GM12892 (cell line): ENCODE measurements at places on chromosomes 16 and 17.

DNA sequence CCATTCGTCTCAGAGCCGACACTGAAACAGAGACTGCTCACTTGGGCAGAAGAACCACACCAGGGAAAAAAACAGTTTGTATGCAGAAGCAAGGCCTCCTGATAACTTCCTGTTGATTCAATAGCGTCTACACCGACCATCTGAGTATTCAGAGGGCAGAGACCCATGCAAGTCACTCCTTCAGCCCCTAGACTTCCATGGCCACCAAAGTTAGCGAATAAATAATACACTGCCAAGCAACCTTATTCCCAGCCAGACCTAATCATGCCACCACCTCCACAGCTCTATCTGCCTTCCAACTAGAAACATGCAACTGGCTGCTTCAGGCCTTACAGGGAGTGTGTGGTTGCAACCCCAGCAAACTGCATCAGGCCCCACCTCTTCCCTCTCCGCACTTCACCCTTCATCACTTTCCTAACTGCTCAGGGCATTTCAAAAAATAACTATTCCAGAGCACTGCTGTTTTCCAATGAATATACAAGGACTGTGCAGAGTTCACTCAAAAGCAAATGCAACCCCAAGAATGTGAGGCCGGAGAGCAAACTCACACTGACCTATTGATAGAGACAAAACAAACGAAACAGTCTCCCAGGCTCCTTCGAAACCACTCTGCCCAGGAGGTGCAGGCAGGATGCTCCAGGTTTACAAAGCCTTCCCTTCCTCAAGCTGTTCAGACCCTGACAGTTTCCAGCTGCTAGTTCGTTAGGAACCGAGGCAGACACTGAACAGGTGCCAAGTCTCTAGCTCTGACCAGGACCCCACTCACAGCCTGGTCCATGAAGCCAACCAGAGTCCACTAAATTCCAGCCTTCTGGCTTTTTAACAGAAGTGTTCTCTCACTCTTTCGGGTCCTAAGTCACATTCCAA, 3.6 kb downstream of the USP7 start:
- DNase-seq = no peak

- no peak for DNase-seq
Measured at GRCh38 chr16:3963203-3963602, 82.7 kb upstream of the CREBBP start.

- no peak for DNase-seq
Measured at GRCh38 chr17:39139161-39139511, 12.3 kb downstream of the PLXDC1 start.

GRCh38 chr16:60405286-60405685, 1631.0 kb downstream of the CDH8 start:
- no peak for DNase-seq

- DNase-seq = no peak
Measured at GRCh38 chr17:72671016-72671415, 421.5 kb downstream of the SLC39A11 start.

DNA sequence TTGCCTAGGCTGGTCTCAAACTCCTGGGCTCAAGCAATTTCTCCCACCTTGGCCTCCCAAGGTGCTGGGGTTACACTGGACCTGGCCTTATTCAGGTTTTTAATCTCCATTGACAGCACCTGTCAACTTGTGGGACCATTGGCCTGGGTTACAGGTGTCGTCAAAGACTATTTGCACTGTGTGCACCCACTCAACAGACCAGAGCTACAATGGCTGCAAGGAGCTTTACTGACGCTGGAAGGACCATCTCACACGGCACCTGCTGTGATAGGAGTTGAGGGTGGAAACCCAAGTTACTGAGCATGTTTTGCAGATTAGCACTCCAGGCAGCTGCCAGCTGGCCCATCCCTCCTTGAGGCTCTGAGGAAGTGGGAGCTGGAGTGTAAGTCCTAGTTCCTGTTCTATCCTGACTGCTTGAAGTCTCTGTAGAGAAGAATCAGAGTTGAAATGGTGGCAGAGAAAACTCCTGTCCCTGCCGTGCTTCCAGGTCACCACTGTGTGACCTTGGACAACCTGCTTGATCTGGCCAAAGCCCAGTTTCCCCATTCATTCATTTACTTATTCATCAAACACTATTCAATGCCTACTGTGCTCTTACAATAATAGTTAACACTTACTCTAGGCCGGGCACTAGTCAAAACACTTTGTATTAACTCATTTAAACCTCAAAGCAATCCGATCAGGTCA, 42.4 kb upstream of the LONP2 start:
- DNase-seq = no peak

DNA sequence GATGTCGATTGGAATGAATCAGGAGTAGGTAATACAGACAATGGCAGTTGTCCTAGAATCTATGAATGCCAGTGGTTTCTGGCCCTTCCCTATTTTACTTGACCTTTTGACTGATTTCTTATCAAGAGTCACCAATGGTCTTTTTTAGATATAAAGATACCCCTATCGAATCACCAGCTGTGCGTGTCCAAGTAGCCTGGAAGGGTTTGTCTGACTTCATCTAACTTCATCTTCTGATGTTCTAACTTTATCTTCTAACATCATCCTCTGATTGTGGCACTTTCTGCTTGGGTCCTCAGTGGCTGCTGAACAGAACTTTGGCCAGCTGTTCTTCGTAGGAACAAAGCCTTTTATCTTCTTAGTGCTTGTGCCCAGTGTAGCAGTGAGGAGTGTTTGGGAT, 129.7 kb downstream of the MSI2 start:
- no peak for DNase-seq

GRCh38 chr16:1546430-1546829, 13.0 kb downstream of the TMEM204 start:
- no peak for DNase-seq

GRCh38 chr16:81813648-81814047, 34.6 kb downstream of the PLCG2 start:
- no peak for DNase-seq

DNA sequence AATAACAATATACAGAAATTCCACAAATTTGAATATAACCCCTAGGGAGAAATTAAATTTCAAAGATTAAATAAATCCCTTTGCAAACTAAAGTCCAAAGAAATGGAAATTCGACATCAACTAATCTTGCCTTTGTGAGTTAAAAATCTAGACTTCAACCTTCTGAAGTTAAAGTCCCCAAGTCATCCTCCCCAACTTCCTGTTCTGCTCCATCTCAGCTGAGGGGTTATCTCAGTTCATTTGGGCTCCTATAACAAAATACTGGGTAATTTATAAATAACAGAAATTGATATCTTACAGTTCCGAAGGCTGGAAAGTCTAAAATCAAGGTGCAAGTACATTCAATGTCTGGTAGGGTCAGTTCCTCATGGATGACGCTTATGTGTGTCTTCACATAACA, 22.8 kb upstream of the KDM6B start:
- no peak for DNase-seq

GRCh38 chr17:59335685-59336084, 4.2 kb downstream of the YPEL2 start:
- no peak for DNase-seq

DNA sequence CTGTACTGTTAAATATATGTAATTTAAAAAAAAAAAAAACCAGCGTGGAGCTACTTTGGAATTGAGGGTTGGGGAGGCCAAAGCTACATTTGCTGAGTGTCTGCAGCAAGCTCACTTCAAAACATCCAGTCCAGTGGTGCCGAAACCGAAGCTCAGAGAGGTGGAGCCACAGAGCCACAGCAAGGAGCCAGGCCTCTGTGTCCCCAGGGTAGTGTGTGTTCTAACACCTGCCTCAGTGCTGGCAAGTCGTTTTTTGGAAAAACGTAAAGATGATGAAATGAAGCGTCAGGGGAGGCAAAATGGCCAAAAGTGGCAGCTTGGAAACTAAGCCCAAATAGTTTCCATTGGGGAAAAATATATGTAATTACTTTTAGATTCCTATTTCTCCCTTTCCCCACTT, 36.1 kb upstream of the MRC2 start:
- no peak for DNase-seq

DNA sequence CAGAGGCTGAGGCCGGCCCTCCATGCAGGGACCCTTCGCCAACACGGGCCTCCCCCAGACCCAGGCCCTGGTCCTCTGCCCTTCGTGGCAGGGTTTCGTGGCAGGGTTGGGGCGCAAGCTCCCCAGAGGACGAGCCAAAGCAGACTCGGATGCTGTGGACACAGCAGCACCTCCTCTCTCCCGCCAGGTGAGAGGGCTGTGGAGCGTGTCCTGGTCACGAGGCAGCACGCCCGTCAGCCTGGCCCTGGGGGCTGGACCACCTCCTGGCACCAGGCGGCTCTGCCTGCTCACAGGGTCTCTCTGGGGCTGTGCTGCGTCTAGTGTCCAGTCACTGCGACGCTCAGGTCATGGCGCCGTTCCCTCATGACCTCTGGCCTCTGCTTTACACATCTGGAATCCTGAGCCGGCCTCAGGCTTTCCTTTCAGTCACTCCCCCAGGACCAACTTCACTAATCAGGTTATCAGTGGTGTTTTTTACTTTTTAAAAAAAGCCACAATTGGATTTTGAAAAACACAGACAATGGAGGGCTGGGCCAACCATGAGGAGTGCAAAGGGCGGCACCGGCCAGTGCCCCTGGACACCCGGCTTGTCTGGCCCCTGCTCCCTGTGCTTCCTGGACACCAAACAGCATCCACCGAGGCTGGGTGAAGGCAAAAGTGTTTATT, 5.4 kb downstream of the NDUFAF8 start:
- DNase-seq = no peak

- no peak for DNase-seq
Measured at GRCh38 chr16:969508-970385, 1.0 kb downstream of the LMF1 start.

DNA sequence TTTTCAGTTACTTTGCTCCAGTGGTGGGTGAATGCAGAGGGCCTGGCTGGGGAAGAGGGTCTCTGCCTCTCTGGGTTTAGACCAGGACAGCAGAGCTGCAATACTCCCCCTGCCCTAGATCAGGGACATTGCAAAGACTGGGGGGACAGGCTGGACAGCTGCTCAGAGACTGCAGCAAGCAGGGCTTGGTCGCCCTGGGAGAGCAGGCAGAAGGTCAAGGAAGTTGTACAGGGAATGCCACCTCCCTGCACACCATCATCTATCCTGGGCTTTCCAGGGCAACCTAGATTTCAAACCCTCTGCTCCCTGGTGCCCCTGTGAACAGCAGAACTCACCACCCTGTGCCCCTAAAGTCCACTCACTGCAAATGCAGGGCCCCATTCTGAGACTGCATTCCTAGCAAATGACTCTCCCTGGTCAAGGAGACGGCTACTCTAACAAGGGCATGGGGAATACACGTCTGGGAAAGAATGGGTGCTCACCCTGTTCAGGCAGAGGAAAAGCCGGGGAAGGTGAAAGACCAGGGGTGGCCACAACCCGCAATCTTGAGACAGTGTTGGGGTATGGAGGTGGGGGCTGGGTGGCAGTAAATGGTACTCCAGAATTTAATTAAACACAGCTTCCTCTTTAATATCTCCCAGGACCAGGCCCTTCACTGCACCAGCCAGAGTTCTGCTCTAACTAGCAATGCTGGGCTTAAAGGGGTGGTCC, 1.0 kb downstream of the KIFC3 start:
- no peak for DNase-seq

DNA sequence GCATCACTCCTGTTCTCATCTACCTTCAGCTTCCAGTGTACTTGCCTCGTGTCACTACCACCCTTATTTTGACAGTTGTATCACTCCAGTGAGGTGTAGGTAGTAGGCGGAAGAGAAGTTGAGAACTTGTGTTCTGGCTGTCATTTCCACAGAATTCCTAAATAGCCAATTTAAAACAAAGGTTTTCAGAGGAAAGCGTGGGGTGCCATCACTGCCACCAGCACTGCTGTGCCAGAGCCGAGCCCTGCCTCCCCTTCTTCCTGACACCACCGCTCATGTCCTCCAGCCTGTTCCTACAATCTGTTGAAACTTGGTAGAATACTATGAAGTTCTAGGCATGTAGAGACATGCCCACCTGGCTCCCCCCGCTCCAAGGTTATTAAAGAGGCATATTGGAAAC, 215.8 kb downstream of the TANC2 start:
- no peak for DNase-seq

GRCh38 chr16:29993903-29994599, 1.4 kb downstream of the HIRIP3 start:
- no peak for DNase-seq
